NCI-H1048 (cell line): ENCODE measurements at places on chromosomes 12 and 14.

GRCh38 chr14:82755923-82756322 is 1222.3 kb upstream of the SEL1L start:
- DNase-seq, result no peak

- no peak for DNase-seq
Measured at GRCh38 chr14:102778338-102779083, 1.3 kb downstream of the TRAF3 start.

DNA sequence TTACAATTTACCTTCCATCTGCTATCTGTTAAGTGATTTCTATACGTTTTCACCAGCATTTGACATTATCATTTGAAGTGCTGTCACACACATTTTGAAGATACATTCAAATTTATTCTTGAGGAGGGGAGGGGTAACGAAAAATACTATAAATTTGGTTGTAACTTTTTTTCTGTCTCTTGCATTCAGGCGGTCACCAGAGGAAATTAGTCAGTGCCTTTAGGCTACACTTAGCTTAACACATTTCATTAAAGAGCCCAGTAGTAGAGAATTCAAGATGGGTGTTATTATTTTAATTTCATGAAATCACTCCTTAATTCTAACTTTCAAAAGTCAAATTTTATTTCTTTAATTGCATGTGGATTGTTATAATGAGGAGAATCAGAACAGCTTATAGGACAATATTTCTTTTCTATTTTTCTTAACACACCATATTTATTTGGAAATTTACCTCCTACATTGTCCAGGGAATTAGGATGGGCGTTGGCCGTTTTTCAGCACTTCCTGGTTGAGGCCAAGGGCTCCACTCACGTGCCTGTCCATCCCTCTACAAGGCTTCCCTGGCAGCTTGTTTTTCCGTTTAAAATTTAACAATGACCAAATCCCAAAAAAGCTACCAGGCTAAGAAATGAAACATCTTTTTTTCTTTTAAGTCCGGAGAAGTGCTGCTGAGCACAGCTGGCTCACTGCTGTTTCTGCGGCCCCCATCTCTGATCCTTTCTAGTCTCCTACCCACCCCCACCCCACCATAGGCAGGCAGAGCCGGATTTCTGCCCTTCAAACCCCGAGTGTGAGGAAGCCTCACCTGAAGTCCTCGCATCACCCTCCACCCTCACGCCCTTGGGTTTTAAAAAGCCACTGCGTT is 1.1 kb upstream of the FAR2 start:
- DNase-seq, result no peak

GRCh38 chr12:24038211-24038997 is 88.9 kb upstream of the SOX5 start:
- no peak for DNase-seq

- DNase-seq, result no peak
Measured at GRCh38 chr12:79763766-79764452, 73.1 kb upstream of the PAWR start.

DNA sequence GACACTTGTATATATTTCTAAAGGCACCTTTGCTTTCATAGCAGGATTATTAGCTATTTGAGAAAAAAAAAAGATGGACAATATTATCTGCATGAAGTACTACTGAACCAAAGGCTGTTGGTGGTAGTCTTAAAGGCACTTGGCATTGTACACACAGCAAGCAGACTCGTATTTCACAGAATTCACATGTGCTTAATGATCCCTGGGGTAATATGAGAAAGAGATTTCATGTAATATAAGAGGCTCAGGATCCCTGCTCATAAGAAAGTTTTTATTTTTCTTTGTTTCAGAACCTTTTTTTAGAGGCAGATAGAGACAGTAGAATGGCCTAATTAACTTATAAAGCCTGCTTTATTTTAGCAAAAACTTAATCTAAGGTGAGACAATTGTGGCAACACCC is 59.5 kb downstream of the SYNE2 start:
- no peak for DNase-seq

- no peak for DNase-seq
Measured at GRCh38 chr14:48751293-48751692, 834.9 kb downstream of the RPS29 start.

DNA sequence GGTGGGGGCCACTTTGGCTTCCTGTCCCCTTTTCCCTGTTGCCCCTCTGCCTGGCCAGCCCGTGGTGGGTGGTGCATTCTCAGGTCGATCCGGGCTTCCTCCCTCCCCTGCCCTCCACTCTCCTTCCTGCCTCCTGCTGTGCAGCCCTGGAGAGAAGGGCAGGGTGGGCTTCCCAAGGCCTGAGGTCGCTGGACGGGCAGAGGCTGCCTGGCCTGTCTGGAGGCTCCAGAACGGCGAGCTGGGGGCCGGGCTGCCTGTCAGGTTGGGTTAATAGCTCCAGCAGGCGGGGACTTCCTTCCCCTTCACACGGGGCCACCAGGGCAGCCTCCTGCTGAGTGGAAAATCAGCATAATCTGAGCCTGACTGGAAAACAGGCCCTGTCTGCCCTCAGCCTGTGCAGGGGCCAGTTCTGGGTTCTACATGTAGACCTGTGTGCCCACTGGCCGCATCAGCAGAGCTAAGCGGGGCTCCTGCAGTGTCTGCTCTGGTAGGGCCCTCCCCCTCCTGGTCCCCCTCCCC is 11.3 kb downstream of the KIF26A start:
- no peak for DNase-seq

- DNase-seq, result no peak
Measured at GRCh38 chr14:96783043-96783914, 13.9 kb upstream of the VRK1 start.

- no peak for DNase-seq
Measured at GRCh38 chr12:18332173-18332572, 70.9 kb downstream of the PIK3C2G start.

- no peak for DNase-seq
Measured at GRCh38 chr14:60278350-60278749, 29.3 kb downstream of the PPM1A start.

DNA sequence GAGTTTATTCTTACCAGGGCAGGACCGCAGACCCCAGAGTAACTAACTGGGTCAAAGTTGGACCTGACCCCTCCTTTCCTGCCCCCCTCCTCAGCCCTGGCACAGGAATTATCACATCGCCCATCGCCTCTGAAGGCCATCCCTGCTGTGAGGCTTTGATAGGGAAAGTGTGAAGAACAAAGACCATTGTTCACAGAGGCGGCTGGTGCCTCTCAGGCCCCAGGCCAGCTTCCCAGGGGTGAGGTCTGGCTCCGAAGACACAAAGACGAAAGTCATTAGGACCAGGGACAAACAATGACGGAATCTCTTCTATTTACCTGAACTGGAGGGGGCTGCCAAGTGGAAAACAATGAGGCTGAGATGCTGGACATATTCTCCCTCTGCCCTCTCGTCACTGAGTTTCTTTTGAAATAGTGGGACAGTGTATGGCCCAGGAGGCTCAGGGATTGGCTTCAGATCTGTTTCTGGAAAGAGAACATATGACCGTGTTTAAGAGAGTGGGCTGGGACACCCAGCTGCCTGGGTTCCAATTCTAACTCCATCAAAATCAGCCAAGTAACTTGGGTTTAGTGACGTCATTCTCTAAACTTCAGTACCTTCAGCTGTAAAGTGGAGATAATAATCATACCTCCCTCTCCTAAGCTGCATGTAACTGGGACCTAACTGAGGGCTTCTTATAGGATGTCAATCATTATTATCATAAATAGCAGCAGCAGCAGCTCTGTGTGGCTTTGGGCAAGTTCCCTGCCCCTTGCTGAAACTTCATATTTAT is 769.4 kb downstream of the MED13L start:
- no peak for DNase-seq

DNA sequence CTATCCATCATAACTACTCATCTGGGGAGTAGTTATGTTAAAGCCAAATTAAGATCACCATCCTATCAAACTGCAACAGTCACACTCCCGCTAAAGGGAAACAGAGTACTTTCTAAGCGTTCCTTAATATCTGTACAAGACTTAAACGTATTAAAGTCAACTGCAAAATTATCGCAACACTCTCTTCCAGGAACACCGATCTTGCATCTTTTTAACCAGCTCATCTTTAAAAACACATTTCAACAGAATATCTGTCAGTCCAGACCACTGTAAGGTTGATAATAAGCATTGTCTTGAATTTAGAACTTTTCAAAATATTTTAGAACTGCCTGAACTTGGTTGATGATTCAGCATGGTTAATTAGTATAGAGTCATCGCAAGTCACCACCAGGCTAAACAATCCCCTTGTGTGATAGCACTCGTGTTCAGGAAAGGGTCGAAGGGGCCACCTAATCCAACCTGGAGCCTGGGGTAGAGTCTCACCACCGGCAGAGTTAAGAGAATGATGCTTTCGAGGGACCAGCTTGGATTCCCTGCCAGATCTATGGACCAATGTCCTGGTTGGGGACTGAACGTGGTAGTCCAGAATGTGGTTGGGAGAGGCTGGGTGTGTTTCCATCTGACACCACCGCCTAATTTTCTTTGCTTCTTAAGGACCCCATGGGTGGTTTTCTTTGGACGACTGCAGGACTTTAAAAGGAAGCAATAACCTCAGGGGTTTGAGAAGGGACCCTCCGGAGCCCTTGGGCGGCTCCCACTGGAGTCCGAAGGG is 890 bp downstream of the SPTLC2 start:
- DNase-seq, result no peak

GRCh38 chr12:992647-993046 is 1.6 kb downstream of the ERC1 start:
- DNase-seq, result no peak

GRCh38 chr12:55696796-55697462 is 10.8 kb downstream of the ITGA7 start:
- DNase-seq, result no peak

DNA sequence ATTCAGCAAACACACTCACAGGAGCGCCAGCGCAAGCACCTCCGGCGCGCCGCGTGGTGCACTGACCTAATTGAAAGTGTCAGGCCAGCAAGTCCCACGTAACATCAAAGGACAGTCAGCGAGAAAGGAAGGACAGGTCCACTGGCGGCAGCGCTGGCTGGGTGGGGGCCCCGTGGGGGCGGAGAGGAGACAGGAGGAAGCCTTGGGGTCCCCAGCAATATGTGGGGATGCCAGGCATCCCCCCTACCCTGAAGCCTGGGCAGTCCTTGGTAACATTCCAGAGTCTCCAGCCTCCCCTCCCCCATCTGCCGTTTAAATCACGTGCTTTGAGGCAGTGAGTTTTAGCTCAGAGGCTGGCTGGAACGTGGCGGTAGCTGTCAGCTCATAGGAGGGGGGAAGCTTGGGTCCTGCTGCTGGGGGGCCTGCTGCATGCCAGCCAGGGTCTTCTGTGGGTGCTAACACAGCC is 159.2 kb downstream of the CALM1 start:
- DNase-seq, result no peak

- no peak for DNase-seq
Measured at GRCh38 chr12:124388679-124389137, 93.8 kb downstream of the RFLNA start.

DNA sequence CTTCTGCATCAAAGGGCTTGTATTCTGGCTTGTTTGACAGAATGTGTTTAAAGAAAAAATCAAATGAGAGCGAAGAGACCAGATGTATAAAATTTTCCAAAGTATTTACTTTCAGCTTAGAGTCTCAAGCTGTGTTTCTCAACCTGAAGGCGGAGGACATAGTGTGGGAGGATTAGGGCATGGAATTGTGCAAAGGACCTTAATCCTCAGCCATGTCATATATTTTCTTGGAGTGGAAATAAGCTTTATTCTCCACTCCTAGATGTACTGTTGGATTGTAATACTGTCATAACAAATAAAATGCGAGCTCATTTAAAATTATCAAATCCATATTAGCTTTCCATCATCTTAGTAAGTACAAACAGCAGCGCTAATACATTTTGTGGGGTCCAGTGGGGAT is 154.0 kb downstream of the PAH start:
- DNase-seq, result no peak

GRCh38 chr14:64680714-64681065 is 23.5 kb upstream of the PLEKHG3 start:
- DNase-seq, result no peak

DNA sequence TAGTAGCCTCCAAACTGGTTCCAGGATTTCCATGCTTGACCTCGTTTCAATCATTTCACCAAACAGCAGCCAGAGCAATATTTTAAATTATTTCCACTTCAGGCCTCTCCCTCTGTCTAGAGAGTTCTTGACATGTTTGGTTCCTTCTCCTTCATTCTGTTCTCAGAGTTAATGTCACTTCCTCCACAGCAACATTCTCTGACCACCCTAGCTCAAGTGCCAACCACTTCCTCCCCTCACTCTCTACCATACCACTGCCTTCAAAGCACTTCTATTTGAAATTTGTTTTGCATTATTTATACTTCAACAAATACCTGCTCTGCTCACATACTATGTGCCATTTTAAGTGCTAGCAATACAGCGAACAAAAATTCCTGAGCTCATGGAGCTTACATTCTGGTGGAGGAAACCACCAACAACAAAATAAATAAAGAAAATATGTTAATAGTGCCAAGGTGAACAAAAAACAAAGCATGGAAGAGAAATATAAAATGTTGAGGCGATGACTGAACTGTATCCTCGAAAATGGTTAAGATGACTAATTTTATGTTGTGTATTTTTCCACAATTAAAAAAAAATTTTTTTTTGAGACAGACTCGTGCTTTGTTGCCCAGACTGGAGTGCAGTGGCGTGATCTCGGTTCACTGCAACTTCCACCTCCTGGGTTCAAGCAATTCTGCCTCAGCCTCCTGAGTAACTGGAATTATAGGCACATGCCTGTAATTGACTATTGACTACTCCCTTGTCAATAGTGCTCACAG is 17.3 kb downstream of the BAZ1A start:
- no peak for DNase-seq

GRCh38 chr14:51160871-51161270 is 66.0 kb upstream of the TRIM9 start:
- no peak for DNase-seq

- no peak for DNase-seq
Measured at GRCh38 chr14:39469094-39469710, 37.0 kb upstream of the FBXO33 start.

GRCh38 chr12:79508622-79509021 is 182.1 kb downstream of the PAWR start:
- no peak for DNase-seq

GRCh38 chr12:1838205-1838993 is 18.0 kb downstream of the LRTM2 start:
- DNase-seq, result no peak

GRCh38 chr14:81506487-81506886 is 27.2 kb downstream of the SEL1L start:
- no peak for DNase-seq

DNA sequence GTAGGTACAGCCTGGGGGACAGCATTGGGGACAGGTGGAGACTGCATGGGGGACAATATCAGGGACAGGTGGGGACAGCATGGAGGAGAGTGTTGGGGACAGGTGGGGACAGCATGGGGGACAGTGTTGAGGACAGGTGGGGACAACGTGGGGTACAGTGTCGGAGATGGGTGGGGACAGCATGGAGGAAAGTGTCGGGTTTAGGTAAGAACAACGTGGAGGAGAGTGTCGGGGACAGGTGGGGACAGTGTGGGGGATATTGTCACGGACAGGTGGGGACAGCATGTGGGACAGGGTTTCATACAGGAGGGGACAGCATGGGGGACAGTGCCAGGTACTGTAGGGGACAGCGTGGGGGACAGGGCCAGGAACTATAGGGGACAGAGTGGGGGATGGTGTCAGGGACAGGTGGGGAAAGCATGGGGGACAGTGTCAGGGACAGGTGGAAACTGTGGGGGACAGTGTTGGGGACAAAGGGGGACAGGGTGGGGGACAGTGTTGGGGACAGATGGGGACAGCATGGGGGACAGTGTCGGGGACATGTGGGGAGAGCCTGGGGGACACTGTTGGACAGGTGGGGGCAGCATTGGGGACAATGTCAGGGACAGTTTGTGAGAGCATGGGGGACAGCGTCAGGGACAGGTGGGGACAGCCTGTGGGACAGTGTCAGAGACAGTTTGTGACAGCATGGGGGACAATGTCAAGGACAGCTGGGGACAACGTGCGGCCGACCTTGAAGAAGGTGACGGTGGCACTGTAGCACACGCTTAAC is 213.1 kb downstream of the TMEM121 start:
- no peak for DNase-seq
